Activated CD4-positive, alpha-beta memory T cell treated with anti-CD3 and anti-CD28 coated beads for 36 hours (primary cell): ENCODE measurements at places on chromosomes 4 and X. TPM values are rescaled to one million over a fixed set of nuclear protein-coding genes. Genes with fewer than 3 reads are reported as not detected.

DNA sequence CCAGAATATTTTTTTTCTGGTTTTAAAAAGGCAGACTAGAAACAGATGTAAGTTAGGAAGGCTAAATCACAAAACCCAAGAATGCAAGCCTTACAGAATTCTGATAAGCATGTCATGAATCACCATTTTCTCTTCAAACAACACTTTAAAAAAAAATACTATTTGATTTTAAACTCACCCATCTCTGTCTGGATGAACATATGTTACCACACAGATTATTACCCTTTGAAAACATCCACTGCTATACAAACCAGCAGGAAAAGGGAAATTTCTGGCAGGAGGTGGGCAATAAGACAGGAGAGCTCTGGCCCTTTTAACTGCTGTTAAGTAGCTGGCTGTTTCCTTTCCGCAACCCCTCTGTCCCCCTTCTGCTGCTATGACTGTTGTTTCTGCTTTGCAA, 317.7 kb upstream of the NOCT start:
- no peak overlapping the region for H3K27ac ChIP-seq
- DNase-seq: no peak
- H3K4me1 ChIP-seq: no peaks in the 10 kb centered on the region
- H3K27me3 ChIP-seq: peaks cover 6% of the 10 kb centered on the region
- no peaks in the 10 kb centered on the region for H3K36me3 ChIP-seq
- no peak overlapping the region for H3K4me3 ChIP-seq

- no peak for DNase-seq
- H3K27ac ChIP-seq: no peak overlapping the region
These were observed 32.4 kb upstream of the MYOZ2 start for GRCh38 chr4:119103263-119103662.

DNA sequence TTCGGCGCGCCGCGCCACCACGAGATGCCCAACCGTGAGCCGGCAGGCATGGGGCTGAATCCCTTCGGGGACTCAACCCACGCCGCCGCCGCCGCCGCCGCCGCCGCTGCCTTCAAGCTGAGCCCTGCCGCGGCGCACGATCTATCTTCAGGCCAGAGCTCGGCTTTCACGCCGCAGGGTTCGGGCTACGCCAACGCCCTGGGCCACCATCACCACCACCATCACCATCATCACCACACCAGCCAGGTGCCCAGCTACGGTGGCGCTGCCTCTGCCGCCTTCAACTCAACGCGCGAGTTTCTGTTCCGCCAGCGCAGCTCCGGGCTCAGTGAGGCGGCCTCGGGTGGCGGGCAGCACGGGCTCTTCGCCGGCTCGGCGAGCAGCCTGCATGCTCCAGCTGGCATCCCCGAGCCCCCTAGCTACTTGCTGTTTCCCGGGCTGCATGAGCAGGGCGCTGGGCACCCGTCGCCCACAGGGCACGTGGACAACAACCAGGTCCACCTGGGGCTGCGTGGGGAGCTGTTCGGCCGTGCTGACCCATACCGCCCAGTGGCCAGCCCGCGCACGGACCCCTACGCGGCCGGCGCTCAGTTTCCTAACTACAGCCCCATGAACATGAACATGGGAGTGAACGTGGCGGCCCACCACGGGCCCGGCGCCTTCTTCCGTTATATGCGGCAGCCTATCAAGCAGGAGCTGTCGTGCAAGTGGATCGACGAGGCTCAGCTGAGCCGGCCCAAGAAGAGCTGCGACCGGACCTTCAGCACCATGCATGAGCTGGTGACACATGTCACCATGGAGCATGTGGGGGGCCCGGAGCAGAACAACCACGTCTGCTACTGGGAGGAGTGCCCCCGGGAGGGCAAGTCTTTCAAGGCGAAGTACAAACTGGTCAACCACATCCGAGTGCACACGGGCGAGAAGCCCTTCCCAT, 1.1 kb downstream of the ZIC3 start:
- H3K4me1 ChIP-seq: peaks cover 17% of the 10 kb centered on the region
- no peak overlapping the region for H3K27ac ChIP-seq
- H3K27me3 ChIP-seq: peaks cover 42% of the 10 kb centered on the region
- DNase-seq: no peak

DNA sequence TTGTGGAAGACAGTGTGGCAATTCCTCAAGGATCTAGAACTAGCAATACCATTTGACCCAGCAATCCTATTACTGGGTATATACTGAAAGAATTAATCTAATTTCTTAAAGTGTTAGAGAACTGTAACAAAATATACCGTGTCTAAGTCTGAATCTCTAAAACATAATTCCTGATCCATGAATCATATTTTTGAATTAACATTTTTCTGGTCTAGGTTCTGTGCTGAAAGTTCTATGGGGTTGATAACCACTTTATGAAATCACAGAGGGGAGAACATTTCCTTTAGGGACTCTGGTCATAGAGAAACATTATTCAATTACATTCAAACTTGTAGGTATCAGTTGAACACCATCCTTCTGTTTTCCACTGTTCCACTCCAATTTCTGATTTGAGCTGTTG, 91.9 kb upstream of the ETNPPL start:
- H3K4me1 ChIP-seq: peaks cover 14% of the 10 kb centered on the region
- peaks cover 3% of the 10 kb centered on the region for H3K27me3 ChIP-seq
- no peak overlapping the region for H3K27ac ChIP-seq

- H3K4me3 ChIP-seq: no peak overlapping the region
- no peaks in the 10 kb centered on the region for H3K36me3 ChIP-seq
- H3K27me3 ChIP-seq: no peaks in the 10 kb centered on the region
These were observed 4.8 kb downstream of the ANXA10 start for GRCh38 chr4:168097161-168097560.

GRCh38 chr4:88143504-88143903, 14.9 kb downstream of the ABCG2 start:
- H3K27ac ChIP-seq: no peak overlapping the region
- peaks cover 1% of the 10 kb centered on the region for H3K27me3 ChIP-seq
- DNase-seq: no peak
- H3K4me1 ChIP-seq: no peaks in the 10 kb centered on the region
- H3K36me3 ChIP-seq: no peaks in the 10 kb centered on the region

DNA sequence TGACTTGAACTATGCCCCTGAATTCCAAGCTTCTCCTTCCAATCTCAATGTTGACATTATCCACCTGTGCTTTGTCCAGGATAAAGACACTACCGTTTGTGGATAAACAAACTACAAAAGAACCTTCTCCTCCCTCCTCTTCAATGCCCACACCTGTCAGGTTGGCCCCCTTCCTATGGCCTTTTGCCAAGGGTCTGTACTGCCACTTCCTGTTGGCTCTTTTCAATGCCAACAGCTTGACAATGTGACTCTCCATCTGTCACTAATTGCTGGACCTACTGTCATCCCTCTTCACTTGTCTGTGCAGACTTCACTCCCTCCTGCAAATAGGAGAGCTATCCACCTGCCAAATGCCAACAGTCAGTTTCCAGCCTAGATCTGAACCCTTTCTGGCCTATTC, 35.8 kb upstream of the MID1 start:
- H3K27ac ChIP-seq: no peak overlapping the region
- no peaks in the 10 kb centered on the region for H3K4me1 ChIP-seq
- H3K4me3 ChIP-seq: no peak overlapping the region
- no peak for DNase-seq
- H3K27me3 ChIP-seq: no peaks in the 10 kb centered on the region

GRCh38 chr4:152068866-152069265, 308.1 kb upstream of the GATB start:
- H3K4me3 ChIP-seq: no peak overlapping the region
- no peak overlapping the region for H3K27ac ChIP-seq
- H3K36me3 ChIP-seq: no peaks in the 10 kb centered on the region
- DNase-seq: no peak
- H3K27me3 ChIP-seq: no peaks in the 10 kb centered on the region
- H3K4me1 ChIP-seq: peaks cover 29% of the 10 kb centered on the region

DNA sequence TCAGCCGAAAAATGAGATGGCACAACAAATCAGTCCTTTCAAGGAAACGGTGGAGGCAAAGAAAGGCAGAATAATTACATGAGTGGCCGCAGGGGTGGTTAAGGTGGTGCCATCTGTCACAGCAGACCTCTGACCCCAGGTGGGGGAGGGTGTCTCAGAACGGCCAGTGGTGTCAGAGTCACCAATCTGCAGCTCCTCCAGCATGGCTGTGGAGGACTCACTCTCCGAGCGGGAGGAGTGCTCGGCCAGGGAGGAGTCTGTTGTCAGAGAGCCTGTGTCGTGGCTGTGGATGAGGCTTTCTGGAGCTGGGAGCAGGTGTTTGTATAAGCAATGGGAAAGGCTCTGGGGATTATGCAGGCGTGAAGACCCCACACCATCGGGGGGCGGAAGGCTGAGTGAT, 130.3 kb upstream of the PDLIM3 start:
- H3K4me1 ChIP-seq: no peaks in the 10 kb centered on the region
- H3K36me3 ChIP-seq: no peaks in the 10 kb centered on the region
- no peak overlapping the region for H3K4me3 ChIP-seq
- no peak overlapping the region for H3K27ac ChIP-seq

- H3K4me1 ChIP-seq: peaks cover under 1% of the 10 kb centered on the region
- no peak for DNase-seq
- peaks cover 23% of the 10 kb centered on the region for H3K27me3 ChIP-seq
- no peak overlapping the region for H3K27ac ChIP-seq
- H3K36me3 ChIP-seq: no peaks in the 10 kb centered on the region
These were observed 69.4 kb downstream of the DCHS2 start for GRCh38 chr4:154422152-154422551.

GRCh38 chr4:1597021-1597931, 86.8 kb downstream of the FAM53A start:
- H3K4me3 ChIP-seq: no peak overlapping the region
- no peak overlapping the region for H3K27ac ChIP-seq
- DNase-seq: no peak
- no peaks in the 10 kb centered on the region for H3K4me1 ChIP-seq
- H3K36me3 ChIP-seq: no peaks in the 10 kb centered on the region
- peaks cover 3% of the 10 kb centered on the region for H3K27me3 ChIP-seq

GRCh38 chrX:49291615-49292337, 11.7 kb upstream of the GAGE10 start:
- DNase-seq: peak; percentile 79
- H3K4me3 ChIP-seq: no peak overlapping the region
- peaks cover 32% of the 10 kb centered on the region for H3K4me1 ChIP-seq
- H3K27ac ChIP-seq: no peak overlapping the region

DNA sequence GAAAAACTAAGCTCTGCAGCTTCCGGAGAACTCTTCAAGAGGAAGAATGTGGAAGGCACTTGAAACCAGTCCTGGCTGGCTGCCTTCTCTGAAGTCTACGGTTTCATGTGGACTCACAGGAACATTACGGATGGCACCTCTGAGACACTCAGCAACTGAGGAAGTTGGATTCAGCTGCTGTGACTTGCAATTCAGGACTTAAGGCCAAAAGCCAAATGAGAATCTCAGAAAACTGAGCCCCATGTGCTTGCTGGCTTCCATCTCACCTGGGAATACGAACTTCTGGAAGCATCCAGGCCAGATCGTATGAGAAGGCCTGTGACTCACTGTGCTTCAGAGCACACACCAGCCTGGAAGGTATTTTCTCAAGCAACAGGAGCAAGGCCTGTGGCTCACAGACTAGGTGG, 107.8 kb upstream of the GPC4 start:
- DNase-seq: no peak
- H3K36me3 ChIP-seq: no peaks in the 10 kb centered on the region
- no peak overlapping the region for H3K4me3 ChIP-seq
- no peak overlapping the region for H3K27ac ChIP-seq

DNA sequence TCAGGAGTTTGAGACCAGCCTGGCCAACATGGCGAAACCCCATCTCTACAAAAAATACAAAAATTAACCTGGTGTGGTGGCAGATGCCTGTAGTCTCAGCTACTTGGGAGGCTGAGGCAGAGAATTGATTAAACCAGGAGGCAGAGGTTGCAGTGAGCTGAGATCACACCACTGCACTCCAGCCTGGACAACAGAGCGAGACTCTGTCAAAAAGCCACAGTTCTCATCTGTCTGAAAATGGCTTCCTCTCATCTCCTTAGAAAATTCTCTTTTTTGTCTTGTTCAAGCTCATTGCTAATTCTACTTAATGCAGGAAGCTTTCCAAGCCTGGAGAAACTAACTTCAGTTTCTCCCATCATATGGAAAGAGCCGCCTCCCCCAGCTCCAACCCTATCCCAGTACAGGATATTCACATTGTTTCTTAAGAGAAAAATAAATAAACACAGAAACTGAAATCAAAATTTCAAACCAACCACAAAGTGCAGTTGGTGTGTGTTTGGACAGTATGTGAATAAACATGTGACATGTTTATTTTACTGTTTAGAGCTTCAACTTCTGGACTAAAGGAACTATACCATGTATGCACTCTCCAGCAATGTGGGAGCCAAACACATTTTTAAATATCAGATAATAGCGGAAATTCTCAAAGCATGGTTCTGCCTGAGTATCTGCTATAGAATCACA, 55.0 kb upstream of the GAB1 start:
- no peak overlapping the region for H3K27ac ChIP-seq
- no peaks in the 10 kb centered on the region for H3K36me3 ChIP-seq
- no peak overlapping the region for H3K4me3 ChIP-seq
- no peaks in the 10 kb centered on the region for H3K4me1 ChIP-seq

DNA sequence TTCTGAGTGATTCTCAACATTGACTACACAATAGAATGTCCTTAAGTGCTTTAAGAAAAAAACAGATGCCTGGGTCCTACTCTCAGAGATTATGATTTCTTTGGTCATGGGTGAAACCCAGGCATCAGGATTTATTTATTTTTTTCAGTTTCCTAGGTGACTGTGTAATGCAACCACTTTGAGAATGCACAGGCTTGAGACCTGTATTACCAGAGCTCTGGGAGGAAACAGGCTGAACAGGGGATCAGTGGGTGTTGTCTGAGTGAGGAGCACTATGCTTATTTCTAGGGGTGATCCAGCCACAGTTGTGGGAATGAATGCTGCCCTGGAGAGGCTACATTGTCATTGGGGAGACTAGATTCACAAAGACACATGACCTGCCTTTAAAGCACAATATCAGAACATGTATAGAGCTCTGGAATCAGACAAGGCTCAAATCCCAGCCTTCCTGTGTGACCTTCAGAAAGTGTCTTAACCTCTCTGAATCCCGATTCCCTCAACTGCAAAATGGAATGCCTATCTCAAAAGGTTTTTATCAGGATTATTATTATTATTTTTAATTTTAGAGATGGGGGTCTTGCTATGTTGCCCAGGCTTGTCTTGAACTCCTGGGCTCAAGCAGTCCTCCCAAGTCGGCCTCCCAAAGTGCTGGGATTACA, 61.6 kb upstream of the PRPS1 start:
- DNase-seq: no peak
- H3K27ac ChIP-seq: no peak overlapping the region
- no peaks in the 10 kb centered on the region for H3K36me3 ChIP-seq
- H3K27me3 ChIP-seq: peaks cover 2% of the 10 kb centered on the region

DNA sequence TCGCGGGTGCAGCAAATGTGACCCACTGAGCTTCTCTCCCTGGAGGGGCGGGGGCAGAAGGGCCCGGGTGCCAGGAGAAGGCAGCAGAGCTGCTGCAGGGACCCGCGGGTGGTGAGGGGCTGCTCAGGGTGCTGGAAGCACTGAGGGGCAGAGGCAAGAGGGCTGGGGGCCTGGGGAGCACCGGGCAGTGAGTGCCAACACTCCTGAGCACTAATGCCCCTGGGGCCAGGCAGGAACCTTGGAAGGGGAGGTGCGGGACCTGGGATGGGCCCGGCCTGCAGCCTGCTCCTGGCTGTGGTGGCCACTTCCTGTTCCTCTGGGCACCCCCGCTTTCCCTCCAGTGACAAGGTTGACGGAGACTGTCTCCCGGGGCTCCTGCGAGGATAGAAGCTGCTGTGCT, 66.5 kb upstream of the ADRA2C start:
- no peaks in the 10 kb centered on the region for H3K36me3 ChIP-seq
- DNase-seq: no peak
- no peak overlapping the region for H3K4me3 ChIP-seq
- H3K27ac ChIP-seq: no peak overlapping the region

Gene CDK16
- 64.3 TPM for total RNA-seq

Gene GPR173
- not detected for total RNA-seq

Gene HNRNPD
- total RNA-seq: 400 TPM

Gene EVC
- 1.7 TPM for total RNA-seq

Gene MXRA5
- total RNA-seq: not detected
